ENCODE measurements at places on chromosomes 4 and X.
A peak's percentile ranks its signal among the peaks of the same experiment; 100 is the strongest.

DNA sequence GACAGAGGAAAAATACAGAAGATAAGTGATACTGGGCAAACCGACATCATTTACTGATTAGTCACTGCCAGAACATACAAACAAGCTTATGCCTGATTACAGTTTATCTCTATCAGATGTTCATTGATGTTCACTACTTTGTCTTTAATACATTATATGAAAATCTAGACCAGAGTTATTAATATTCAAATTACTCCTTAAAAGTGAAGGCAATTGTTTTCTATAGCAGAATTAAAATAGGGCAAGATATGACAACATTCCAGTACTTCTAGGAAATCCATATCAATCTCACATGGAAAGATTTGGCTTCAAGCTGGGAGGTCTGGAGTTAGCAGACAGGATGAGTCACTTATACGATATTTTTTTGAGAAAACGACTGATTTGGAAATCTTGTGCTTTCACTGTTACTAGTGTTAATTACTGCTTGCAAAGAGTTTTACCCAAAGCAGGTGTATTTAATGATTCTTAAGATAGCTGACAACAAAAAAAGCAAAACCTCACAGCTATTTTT is 31.8 kb downstream of the HPGD start:
- no peak for DNase-seq

- peak; percentile 13 for DNase-seq
Observed at GRCh38 chr4:76363556-76364290, 57.2 kb downstream of the STBD1 start.

- no peak for DNase-seq
Observed at GRCh38 chr4:53595204-53595603, 3.9 kb upstream of the LNX1 start.

DNA sequence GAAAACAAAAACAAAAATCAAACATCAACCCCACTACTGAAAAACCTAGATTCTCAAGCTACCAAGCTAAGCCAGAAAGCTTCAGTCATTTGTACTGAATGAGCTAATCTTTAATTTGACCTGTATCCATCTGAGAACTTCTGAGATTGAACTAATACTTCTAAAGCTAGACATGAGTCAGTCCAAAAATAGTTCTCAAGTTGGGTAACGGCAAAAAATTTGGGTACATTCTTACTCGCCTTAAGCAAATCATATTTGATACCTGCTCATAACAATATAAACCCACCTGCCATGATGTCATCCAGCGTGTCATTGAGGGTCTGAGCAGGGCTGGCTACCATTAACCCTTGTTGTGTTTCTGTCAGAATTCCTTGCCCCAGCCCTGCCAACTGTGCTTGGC is 69.7 kb upstream of the COX18 start:
- DNase-seq = no peak

DNA sequence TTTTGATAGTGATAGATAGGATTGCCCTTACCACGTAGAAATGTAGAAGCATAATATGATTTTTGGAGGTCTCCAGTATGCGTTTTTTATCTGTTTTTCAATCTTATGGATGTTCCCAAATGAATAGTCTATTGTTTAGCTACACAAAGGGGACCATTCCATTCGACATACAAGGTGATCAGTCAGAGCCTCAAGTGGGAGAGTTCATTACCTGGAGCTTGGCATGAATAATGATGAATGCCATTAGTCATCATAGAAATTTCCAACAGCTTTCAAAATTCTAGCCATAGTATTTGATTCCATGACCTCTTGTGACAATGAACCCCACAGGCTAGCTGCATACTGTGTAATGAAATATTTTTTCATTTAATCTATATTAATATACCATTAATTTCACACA is 123.6 kb downstream of the PDHA2 start:
- no peak for DNase-seq

DNA sequence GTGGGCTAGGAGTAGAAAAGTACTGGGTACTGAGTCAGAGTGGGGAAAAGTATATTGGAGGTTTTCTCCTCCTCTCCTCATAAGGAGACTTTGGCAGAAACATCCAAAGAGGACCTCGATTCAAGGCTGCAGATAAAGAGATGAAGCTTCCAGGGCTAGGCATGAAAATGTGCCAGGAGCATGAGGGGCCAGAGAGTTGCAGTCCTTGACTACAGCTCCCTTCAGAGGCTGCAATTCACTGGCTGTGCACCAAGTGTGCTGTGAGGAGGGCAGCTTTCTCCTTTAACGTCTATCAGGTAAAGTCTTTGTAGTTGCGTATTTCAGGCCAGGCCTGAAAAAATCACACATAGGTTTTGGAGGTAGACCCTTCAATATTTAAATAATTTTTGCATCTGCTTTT is 174.9 kb upstream of the VEGFC start:
- no peak for DNase-seq

- DNase-seq = no peak
Observed at GRCh38 chrX:34927866-34928265, 14.7 kb upstream of the FAM47B start.

GRCh38 chrX:68732906-68733493 is 85.5 kb downstream of the STARD8 start:
- DNase-seq = peak; percentile 80

DNA sequence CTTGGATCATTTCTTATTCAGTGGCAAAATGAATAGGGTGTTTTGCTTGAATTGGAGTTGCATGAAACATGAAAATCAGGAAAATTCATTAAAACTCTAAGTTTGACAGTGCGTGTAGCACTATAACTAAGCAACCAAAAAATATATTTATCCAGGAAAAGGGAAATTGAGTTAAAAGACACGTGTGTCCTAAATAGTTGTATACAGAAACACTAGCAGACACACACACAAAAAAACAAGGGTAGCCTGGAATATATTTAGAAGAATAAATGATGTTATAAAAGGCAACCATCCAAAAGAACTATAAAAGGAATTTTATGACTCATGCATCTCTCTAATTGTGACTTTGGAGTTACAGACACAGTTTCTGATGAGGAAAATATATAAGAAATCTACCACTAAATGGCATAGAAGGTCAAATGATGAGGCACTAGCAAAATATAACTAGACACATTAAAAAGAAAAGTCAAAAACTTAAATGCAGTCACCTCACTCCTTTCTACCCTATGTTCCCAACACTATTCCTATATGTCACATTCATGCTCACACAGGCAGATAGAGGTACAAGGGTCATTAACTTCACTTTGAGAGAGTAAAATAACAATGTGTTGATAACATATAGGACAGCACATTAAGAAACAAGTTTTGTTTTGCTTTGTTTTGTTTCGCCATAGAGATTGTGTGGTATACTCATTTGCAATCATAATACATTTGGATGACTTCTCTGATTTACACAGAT is 793.6 kb upstream of the INTU start:
- DNase-seq = peak; percentile 48

DNA sequence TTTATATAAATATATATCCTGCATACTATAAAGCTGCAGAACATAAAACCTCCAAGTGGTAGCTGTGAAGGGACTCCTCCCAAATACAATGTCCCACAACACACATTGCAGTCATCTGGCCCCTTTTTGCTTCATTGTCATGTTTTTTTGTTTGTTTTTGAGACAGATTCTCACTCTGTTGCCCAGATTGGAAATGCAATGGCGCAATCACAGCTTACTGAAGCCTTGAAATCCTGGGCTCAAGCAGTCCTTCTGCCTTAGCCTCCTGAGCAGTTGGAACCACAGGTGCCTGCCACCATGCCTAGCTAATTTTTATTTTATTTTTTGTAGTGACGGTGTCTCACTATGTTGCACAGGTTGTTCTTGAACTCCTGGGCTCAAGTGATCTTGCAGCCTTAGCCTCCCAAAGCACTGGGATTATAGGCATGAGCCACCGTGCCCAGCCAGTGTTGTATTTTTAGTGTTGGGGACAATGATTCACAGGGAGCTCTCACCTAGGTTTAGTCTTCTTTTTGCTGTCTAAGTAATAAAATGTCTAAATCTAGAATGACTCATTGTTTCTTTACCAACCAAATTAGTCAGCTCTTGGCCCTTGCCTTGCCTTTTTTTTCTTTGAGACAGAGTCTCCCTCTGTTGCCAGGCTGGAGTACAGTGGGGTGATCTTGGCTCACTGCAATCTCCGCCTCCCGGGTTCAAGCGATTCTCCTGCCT is 24.0 kb upstream of the XIAP start:
- peak; percentile 65 for DNase-seq

- no peak for DNase-seq
Observed at GRCh38 chr4:104747635-104748034, 252.9 kb upstream of the CXXC4 start.

DNA sequence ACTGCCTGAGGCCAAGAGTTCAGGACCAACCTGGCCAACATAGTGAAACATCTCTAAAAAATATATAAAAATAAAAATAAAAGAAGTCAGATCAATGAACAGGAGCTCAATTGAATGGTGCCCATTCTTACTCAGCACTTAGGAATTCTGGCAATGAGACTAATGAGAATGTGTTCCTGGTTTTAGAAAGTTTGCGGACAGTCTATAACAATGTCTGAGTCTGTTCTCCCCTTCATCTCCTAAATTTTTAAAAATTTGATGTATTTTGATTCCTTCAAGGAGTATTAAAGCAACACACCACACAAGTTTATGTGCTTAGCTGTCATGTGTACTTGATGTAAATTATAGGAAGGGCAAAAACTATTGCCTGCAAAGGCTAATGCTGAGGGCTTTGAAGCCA is 30.6 kb upstream of the KCNIP4 start:
- no peak for DNase-seq
